ENCODE measurements at places on chromosomes 2 and 18.

GRCh38 chr18:46910856-46911255, 6.5 kb downstream of the PIAS2 start:
- DNase-seq = no peak

DNA sequence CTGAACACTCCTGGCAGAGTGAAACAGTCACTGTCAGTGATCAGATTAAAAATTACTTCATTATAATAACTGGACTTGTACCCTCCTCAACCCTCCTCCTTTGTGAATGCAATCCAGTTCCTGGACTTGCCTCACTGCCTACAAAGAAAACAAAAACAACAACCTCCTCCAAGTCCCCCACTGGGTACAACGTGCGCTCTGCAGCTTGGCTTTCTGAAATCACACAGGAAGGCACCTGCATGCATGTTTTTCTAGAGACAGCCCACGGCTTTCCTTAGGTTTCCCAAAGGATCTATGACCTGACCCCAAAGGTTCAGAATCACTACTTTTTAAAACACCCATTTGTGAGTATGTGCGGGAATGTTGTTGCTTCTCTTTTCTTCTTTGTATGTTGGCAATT, 61.4 kb upstream of the TUBA3E start:
- no peak for DNase-seq

GRCh38 chr18:77557046-77557587, 307.5 kb downstream of the GALR1 start:
- no peak for DNase-seq

DNA sequence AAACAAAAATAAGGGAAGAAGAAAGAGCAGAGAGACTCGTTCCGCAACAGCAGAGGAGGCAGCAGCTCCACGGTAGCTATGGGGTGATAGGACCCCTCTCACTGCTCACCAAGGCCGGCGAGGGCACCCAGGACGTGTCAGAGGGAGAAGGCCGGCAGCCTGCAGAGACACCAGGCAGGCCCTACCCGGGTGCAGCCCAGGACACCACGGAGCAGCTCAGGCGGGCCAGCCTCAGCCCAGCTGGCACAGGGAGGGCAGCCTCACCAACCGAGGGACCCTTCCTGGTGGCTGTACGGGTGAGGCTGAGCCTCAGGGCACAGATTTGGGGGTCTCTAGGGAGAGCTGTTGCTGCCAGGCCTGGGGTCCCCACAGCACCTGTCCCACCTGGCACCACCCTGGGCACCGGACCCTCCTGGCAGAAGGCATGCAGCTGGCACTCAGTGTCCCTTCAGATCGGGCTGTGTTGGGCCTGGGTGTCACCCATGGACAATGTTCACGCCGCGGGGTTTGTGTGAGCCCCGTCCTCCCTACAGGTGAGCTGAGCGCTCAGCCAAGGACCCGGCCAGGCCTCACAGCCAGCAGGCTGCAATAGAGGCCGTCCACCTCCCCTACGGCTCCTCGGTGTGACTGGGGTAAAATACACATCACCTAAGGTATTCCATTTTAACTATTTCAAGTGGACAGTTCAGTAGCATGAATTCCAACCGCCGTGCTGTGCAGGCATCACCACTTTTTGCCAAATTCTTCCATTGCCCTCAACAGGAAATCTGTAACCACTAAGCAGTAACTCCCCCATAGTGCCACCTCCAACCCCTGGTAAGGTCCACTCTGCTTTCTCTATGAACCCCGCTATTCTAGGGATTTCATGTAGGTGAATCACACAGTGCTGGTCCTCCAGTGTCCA, 21.6 kb downstream of the KCNG2 start:
- no peak for DNase-seq

- DNase-seq = no peak
These were observed 749.2 kb downstream of the ADCYAP1 start for GRCh38 chr18:1653873-1654272.

DNA sequence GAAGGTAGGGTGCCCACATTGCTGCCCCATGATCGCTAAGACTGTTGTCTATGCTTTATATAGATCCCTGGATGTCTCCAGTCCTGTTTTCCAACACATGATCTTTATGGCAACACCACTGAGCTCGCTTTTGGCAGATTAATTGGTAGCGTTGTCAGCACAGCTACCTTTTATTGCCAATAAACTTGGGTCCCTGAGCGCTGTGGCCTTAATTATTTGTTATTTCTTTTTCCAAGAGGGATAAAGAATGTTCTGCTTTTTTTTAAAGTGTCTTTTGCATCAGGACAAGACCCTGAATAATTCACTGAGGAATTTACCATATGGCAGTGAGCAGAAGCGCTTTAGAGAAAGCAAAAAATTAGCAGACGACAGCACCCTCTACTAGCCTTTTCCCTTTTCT, 113.5 kb downstream of the COLEC12 start:
- DNase-seq = no peak

DNA sequence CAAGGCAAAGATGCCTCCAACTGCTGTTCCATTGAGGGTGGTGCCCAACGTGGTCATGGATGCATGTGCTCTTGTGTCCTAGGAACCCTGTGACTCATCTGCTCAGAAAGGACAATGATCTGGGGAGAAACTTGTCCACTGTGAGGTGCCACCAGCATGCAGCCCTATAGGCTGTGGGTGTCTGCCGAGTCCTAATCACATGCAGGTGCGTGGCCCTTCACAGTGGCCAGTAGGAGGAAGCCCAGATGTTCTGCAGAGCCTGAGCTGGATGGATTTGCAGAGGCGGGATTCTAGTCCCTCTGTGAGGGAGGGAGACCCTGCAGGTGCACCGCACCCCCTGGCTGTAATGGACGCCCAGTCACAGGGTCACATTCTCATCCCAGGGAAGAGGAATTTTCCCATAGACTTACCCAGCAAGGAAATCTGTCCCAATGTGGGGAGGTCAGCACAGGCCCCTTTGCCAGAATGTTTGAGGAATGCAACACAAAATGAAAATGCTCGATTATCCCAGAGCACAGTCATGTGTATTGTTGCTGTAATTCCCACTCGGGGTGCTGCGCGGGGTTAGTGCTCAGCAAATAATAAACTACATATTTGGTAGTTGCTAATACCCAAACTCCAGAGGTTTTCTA, 13.9 kb downstream of the GDF7 start:
- DNase-seq = no peak

DNA sequence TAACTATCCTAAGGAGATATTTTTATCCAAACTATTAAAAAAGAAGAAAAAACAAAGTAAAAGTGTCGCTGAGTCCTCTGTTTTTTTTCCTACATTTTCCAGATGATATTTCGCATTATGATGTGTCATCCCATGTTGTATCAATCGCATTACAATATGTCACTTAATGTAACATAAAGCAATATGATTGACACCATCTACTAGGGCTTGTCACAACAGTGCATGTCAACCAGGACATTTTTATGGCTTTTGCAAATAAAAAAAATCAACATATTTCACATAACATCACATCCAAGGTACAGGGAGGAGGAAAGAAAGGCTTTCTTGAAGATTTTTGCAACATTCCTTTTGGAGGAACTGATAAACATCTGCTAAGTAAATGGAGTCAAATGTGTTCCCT, 308.9 kb downstream of the ETAA1 start:
- DNase-seq = no peak

DNA sequence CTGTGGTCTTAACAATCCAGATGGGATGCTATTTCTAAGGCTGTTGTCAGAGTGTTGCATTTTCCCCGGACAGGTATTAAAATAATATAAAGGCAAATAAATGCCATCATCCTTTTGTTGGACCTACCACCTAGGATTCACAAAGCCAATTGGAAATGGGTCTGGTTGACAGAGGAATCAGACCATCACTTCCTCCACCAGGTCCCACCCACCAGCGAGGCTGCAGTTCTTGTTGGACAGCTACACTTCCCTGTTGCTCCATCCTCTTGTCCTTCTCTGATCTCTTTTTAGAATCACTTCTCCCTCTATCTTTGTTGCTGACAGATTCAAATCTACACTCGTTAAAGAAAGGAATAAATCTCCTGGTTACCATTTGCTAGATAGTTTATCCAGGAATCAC, 1.1 kb downstream of the TMEM169 start:
- DNase-seq = no peak

DNA sequence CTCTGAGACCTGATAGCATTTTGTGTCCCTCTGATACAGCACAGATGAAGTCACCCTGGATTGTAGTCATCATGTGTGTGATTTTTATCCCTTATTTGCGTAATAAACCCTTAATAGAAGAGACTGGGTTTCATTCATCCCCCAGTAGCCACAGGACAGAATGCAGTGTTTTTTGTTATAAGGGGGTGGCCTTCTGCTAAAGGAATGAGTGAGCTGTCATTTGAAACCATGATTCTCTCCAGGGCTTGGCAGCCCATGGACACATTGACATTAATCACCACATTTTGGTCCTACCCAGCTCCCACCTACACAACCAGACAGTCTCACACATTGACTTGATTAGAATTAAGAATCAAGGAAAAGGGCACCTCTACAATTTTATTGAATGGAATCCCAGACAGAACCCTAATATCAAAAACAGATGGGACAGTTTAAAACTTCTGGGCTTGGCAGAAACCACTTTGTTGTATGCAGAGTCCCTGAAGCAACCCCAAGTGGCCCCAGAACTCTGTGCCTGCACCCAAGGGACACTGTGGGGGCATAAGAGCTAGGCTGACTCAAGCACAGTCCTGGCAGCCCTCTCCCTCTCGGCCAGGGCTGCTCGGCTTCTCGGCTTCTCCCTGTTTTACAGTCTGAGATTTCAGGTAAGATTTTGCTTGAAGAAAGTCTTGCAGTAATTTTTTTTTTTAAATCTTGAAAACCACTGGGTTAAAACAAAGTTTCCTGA, 254.0 kb upstream of the SLC14A2 start:
- DNase-seq = no peak

- DNase-seq = no peak
These were observed 3.1 kb downstream of the MCEE start for GRCh38 chr2:71126957-71127356.
